Epithelial cell of prostate (primary cell): ENCODE measurements at places on chromosomes 3 and 15.

DNA sequence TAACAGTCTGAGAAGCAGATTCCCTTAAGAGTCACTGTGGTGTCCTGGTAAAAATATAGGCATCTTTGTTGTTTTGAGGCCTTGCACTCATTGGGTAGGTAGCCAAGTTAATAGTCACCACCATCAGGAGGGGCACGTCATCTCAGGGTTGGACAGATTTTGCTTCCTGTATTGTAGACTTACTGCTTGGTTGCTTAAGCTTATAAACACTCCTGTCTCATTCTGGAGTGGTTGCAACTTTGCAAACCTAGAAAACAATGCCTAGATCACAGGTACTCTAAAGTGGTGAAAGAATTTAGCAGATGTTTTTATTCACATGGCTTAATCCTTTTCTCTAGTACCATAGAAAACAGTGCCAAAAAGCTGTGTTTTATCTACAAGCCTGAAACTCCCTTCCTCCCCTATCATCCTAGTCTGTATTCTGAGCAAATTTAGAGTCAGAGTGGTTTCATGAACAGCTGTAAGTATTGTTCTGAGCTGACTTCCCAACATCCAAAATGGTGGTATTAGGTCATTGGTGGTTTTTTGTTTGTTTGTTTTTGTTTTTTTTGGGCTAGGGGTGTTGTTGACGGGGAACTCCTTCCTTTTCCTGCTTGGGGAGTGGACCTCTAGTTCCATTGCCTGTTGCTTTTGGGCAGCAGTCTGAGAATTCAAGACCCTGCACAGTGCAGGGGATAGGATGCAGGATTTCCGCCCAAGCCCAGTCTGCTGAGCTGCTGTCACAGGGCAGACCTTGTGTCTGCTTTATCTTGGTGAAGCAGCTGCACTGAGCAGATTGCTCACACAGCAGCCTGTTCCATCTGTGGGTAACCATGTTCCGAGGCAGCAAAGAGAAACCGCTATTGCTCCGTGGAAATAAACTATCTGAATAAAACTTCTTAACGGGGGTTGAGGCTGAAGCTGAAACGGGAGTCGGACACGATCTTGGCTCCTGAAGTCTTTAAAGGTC is 202.0 kb downstream of the AKAP13 start:
- DNase-seq, result no peak

- DNase-seq, result no peak
Observed at GRCh38 chr3:165156757-165157420, 39.3 kb downstream of the SLITRK3 start.

GRCh38 chr3:172129850-172130716 is 90.7 kb downstream of the FNDC3B start:
- DNase-seq, result peak; percentile 95

DNA sequence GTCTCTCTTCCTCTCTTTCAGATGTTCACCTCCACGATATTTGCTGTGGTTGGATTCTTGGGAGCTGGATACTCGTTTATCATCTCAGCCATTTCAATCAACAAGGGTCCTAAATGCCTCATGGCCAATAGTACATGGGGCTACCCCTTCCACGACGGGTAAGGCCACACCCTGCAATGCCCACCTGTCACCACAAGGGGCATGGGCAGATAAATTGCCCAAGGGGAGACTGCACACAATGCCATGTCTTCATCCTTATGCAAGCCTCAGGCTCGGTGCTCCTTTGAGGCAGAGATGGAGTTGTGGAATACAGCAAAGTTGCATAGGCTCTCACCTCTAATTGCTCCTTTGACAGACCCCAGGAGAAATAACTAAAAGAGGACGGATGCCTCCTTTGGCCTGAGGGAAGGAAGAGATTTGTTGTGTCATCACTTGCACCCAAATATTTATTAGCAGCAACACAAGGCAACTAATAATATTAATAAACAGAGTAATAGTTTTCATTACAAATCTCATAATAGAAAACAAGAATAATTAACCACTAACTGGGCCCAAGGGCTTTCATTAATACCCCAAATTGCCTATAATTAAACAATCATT is 13.2 kb downstream of the TM4SF4 start:
- no peak for DNase-seq

- DNase-seq, result peak; percentile 2
Observed at GRCh38 chr15:48507416-48508065, 138.0 kb downstream of the FBN1 start.

DNA sequence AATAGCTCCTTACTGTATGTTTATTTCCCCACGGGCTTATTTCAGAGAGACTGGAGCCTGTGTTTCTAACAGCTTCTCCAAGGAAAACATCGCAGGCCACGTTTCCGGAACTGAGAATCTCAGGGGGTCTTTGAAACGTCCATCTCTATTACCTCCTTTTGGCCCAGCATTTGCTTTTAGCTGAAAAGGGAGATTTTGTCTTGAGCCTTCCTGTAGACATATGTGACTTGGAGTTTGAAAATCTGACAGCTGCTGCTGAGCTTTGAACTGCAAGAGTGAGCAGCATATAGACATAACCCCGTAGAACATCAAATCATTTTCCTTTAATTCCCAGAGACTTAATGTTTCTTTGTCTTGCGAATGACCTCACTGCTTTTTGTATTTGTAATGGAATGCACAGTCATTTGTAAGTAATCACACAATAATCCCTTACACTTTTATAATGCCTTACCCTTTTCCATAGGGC is 54.6 kb downstream of the LPP start:
- no peak for DNase-seq

GRCh38 chr3:160911411-160911810 is 155.4 kb downstream of the PPM1L start:
- no peak for DNase-seq

DNA sequence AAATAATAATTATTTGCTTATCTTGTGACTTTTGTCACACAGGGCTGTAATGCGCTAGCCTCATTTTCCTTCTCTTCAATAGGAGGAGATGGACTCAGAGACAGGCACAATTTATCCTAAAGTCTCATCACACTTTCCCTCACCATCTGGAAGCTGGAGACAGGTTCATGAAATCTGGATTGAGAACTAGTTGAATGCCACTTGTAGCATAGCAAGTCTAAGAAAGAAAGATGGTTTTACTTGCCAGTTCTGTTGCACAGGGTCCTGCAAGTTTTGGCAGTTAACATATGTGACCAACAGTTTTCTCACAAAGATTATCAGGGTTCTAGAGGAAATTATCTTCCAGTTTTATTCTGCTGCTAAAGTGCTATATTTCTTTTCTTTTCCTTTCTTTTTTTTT is 9.0 kb upstream of the ZSCAN2 start:
- DNase-seq, result no peak

DNA sequence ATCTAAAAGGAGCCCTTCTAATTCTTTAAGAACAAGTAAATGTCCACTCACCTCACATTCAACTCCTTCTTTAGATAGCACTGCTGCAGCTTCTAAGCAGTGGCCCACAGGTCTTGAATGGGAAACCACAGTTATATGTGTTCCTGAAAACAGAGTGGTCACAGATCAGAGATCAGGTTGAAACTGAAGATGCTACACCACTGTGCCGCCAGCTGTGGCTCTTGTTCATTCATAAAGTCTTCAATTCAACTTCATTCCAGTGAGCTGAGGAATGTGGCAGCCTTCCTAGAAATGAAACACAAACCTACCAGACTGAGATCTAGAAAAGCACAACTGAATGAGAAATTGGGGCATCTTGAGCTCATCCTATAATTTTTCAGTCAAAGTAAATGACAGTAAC is 4.0 kb downstream of the PDHB start:
- no peak for DNase-seq

GRCh38 chr3:184377374-184377773 is 633 bp downstream of the THPO start:
- DNase-seq, result no peak

DNA sequence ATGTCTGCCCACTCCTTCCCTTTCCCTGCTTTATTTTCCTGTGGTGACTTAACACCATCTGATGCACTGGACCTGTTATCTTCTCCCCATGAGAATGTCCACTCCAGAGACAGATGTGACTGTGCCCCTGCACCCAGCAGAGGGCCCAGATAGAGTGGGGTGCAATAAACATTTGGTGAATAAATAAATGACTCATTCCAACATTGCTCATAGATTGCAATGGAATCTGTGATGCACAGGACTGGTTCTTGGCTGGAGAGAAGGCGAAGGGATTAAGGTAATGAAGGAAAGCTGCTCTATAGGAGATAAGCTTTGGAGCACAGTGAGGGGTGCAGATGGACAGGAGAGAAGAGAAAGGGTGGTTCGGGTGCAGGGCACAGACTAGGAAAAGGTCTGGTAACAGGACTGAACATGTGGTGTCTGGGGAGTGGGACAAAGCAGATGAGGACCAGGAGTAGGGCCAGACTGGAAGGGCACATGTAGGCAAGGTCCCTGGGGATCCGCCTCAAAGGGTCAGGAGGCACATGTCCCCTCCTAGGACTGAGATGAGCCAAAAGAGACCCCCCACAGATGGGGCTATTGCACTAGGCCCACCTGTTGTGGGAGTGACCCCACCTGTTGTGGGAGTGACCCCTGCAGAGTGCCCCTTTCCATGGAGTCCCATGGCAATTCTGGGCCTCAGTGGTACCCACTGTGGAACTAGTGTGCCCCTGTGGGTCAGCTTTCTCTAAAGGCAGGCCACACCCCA is 17.5 kb upstream of the POC1A start:
- DNase-seq, result no peak

- DNase-seq, result no peak
Observed at GRCh38 chr3:53160660-53161449, at the start of gene PRKCD. TSS of gene PRKCD (plus strand) at chr3:53161209. CDS start at chr3:53178423, 17,214 bp downstream.

DNA sequence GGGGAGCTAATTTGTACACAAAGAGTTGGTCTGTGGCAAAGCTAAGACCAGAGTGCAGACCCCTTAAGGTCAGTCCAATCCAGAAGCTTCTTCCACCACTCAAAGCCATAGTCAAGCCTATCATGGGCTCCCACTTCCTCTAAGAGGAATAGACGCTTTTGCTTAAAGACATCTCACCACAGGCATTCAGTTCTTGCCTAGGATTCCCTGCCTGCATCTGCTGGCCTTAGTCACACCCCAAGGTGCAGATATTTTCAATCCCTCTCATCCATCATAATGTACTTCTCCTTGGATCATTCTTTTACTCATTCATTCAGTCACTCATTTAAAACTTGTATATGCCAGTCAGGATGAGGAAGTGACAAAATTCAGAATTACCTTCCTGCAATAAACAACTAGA is 179.6 kb upstream of the STT3B start:
- DNase-seq, result no peak

DNA sequence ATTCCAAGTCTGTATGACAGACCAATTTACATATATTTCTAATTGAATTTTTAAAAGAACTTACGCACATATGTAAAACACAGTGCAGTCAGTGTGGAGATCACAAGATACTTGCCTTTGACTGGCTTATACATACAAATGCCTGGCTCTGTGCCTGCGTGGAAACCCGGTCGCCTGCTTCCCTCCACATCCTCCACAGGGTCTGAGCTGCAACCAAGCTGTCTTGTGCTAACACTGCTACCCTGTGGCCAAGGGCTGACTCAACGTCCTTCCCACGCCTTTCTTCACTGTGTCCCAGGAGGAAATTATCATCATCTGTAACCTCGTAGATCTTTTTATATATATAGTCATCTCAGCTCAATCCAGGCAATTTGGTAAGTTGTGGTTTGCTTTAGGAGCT is 117.0 kb downstream of the WNT7A start:
- DNase-seq, result no peak

DNA sequence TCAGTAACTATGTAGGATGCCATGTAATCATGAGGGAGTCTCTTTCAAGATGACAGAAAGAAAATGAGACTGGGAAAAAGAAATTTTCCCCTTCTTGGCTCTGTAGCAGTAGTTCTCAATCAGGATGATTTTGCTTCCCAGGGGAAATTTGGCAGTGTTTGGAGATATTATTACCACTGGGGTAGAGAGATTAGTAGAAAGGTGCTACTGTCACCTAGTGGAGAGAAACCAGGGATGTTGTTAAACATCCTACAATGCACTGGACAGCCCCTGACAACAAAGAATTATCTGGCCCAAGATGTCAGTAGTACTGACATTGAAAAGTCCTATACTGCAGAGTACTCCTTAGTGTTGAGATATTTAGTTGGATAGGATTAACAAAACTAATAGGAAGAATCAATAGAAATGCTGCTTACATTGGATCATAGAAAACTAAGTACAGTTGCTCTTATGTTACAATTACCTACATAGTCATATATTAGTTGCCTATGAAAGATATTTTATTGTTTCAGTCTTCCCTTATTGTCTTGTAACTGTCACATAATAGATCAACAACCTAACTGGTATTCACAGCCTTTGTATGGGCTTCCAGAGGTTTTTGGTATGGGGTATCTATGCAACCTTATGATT is 433.3 kb downstream of the RAP2B start:
- DNase-seq, result no peak

GRCh38 chr3:87219611-87220010 is 7.5 kb upstream of the CHMP2B start:
- no peak for DNase-seq

DNA sequence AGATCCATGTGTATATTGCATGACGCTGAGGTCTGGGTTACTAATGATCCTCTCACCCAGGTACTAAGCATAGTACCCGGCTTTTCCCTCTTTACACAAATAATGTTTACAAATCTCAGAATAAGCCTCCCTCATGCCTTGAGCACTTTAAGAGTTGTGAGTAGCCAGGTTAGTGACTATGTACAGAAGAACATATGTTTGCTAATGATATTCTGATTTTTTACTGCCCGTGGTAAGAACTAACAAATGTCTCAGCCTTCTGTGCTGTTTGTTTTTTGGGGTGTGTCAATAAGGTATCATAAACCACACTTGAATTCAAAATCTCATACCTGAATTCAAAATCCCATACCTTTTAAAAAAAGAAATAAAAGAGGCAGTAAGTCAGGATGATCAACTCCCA is 59.5 kb downstream of the ABCC5 start:
- no peak for DNase-seq

DNA sequence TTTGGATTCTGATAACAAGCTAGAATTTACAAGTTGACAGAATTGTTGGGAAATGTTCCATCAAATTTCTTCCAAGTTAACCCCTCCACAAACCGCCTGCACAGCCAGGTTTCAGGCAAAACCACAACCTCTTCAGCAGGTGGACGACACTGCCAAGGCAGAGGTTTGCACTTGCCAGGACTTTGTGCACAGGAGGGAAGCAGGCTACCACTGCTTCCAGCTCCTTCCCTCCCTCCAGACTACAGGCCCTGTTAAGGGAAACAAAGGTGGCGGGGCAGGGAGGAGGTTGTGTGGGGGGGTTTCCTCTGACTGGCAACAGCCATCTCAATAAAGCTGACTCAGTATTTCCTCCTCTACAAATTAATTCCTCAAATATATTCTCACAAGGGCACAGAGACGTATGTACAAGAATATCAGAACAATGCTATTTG is 42.2 kb downstream of the TBC1D2B start:
- no peak for DNase-seq

- DNase-seq, result no peak
Observed at GRCh38 chr3:131353986-131354385, 27.6 kb upstream of the NUDT16 start.

GRCh38 chr15:25716414-25717126 is 146.6 kb downstream of the ATP10A start:
- DNase-seq, result no peak

- DNase-seq, result no peak
Observed at GRCh38 chr3:114103181-114103580, 46.6 kb downstream of the QTRT2 start.
